ENCODE measurements at places on chromosomes 16 and 17.
A peak's percentile ranks its signal among the peaks of the same experiment; 100 is the strongest.

DNA sequence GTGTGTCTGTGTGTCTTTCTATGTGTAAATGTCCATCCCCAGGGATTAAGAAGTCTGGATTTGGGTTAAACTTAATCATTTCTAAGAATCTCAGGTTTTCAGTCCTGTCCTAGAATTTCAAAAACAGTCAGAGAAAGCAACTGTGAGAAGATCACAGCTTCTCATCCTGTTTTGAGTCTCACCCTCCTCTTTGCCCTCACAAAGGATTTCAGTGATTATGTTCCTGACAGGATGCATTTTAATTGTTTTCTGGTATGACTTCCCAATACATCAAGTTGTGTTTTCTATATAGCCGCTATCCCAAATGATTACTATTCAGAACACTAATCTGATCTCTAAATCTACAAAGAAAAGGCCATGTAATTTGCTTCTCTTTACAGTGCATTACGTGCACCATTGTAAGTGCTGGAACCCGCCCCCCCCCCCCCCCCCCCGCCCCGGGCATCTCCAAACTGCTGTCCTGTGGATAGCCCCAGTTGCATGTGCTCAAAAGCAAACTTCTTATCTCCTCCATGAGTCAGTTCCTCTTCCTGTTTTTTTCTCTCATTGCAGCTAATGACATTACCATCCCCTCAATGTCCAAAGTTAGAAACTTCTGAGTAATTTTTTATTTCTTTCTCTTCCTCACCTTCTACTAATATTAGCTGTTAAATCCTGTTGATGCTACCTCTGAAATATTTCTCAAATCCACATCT is 73.9 kb downstream of the CDH13 start:
- no peak for DNase-seq

- peak; percentile 41 for DNase-seq
Measured at GRCh38 chr17:70420861-70421445, 251.6 kb downstream of the KCNJ2 start.

DNA sequence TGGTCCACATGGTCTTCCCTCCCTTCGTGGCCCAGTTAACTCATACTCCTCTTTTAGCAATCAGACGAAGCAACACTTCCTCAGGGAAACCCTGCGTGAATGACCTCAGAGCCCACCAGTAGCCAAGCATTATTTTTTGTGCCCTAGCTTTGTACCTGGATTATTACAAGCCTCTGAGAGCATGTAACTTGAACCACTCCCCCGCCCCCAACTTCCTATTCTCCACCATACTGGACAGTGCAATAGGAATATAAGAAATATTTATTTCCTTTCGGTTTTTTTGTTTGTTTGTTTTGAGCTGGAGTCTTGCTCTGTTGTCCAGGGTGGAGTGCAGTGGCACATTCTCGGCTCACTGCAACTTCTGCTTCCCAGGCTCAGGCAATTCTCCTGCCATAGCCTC is 2.9 kb downstream of the CPPED1 start:
- no peak for DNase-seq

DNA sequence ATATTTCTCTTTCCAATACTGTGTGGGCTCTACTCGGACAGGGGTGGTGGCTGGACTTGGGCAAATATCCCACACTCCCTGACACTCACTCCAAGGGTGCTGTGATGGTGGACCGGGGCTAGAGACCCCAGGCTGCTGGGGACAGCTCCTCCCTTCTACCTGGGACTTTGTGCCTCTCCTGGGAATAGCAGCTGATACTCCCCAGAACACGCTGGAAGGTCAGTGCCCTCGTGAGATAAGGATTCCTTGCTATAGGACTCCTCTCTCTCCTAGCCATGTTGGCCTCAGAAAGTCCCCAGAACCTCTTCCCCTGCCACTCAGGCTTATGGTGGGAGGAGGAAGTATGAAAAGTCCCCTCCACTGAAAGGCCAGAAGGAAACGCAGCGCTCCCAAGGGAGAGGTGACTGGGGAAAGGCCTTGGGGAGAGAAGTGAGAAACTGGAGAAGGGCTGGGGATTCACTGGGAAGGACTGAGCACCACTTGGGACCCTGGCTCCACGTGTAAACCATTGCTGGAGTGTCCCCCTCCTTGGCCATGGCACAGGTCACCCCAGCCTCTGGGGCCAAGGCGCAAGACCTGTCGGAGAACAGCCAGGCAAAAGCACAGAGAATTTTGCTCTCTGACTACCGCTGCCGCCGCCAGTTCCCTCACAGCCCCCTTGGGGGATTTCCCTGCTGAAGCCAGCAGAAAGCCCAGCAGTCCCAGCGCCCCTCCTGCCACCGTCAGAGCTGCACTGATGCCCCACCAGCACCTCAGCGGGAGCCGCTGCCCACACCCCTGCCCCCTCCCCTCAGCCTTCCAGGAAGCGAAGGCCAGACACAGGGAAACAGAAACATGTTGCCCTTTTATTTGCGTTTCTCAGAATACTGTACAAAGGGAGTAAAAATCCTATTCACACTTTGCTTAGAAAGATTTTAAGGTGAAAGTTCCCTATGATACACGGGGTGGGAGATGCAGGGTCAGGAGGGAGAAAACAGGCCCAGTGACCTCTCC is 2.1 kb upstream of the GSDMB start:
- DNase-seq = no peak

GRCh38 chr17:77640252-77640651 is 318.3 kb upstream of the TNRC6C start:
- no peak for DNase-seq

Measured in kidney tubule cell (primary cell).